ENCODE measurements at places on chromosomes 2 and 18.

DNA sequence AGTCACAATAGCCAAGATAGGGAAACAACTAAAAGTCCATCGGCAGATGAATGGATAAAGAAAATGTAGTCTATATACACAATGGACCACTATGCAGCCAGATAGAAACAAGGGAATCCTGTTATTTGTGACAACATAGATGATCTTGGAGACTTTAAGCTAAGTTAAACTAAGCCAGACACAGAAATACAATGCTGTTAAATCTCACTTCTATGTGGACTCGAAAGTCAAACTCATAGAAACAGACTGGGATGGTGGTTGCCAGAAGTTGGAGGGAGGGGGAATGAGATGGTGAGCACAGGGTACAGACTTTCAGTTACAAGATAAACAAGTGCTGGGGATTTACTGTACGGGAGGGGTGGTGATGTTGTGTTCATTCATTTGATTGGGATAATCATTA, 5.4 kb upstream of the CNDP1 start:
- no peak for DNase-seq

GRCh38 chr2:63738019-63738418, 103.7 kb upstream of the UGP2 start:
- no peak for DNase-seq

DNA sequence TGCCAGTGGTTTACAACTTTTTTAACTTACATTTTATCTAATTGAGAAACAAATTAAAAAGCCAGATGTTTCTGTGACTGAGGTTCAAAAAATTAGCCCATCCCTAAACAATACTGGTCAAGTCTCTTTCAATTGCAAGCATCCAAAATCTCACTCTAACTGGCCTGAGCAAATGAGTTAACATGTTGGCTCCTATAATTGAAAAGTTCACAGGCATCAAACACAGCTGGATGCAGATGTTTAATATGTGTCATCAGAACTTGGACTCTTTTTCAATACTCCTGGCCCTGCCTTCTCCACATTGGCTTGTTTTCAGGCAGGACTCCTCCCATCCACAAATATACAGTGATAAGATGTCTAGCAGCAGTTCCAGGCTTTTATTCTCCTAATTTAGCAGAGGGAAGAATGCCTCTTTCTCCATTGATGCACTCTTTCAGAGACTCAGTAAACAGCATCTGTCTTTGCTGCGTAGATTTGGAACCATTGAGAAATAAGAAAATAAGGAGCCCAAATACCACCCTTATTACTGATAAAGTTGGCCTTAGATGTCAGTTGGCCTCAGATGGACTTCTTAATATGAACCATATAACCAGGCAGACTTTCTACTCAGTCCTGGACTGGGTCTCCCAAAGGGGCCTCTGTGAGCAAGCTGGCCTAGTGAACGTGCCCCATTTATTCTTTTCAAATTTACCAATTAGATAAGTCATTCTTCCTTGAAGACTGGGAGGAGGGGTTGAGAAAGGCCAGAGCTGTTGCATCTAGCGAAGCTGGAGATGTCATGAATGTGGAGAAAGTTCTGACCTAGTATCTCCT, 30.4 kb upstream of the FN1 start:
- DNase-seq, result no peak

- no peak for DNase-seq
Measured at GRCh38 chr2:74779265-74779558, 54.7 kb upstream of the HK2 start.

- no peak for DNase-seq
Measured at GRCh38 chr2:239138610-239139009, 262.2 kb downstream of the HDAC4 start.

DNA sequence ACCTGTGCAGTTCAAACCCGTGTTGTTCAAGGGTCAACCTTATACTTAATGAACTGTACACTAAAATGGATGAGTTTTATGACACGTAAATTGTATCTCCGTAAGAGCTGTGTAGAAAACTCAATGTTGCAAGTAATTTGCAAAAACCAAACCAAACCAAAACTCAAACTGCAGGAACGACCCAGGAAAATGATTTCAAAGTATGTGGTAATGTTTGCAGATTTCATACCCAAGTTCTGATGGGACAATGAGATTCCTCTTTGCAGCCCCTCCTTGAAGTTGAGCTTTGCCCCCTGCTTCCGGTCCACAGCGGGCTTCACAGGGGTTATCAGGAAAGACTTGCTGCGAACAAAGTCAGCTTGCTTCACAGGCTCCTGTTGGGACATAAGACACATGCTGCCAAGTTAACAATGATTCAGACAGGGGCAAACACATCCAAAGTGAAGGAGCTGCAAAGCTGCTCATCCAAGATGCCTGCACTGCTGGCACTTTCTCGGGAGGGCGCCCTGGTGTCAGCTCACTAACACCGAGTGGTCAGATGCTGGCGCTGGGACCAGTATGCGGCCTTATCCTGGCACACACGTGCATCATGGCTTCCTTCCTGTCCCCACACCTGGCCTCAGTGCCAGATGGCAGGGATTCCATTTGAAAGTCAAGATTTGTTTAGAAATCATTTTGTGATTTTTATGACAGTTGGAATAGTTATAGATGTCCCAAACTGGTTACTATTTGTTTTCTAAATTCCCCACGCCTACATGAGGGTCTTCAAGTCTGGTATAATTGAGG, 65.2 kb upstream of the MGAT4A start:
- no peak for DNase-seq

GRCh38 chr2:208224802-208225201, 30.1 kb downstream of the IDH1 start:
- DNase-seq, result no peak

DNA sequence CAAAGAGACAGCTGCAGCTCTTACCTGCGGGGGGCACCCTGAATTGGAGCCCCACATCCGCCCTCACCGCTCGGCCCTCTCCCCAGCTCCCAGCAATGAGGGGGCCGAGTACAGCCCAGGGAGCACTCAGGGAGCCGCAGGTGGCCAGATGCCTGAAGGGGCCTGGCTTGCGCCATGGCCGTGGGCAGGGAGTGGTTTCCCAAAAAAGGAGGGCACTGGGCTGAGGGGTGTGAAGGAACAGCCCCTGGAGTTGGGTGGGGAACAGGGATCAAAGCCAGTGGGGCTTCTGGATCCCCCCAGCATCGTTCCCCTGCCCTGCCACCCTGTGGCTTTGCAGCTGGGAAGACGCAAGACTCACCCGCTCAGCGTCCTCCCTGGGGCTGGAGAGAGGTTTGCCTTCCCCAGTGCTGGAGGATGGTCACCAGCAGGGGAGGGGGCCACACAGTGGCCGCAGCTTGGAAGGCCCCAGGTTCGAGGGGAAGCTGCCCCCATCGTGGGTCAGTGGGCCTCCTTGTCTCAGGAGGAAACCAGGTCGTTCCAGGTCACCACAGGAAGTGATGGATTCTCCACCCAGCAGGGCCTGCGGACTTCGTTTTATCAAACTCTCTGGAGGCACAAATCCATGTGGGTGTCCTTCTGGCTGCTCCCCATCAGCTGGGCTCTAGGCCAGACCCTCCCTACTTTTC, 68.2 kb upstream of the HPCAL1 start:
- DNase-seq, result no peak

DNA sequence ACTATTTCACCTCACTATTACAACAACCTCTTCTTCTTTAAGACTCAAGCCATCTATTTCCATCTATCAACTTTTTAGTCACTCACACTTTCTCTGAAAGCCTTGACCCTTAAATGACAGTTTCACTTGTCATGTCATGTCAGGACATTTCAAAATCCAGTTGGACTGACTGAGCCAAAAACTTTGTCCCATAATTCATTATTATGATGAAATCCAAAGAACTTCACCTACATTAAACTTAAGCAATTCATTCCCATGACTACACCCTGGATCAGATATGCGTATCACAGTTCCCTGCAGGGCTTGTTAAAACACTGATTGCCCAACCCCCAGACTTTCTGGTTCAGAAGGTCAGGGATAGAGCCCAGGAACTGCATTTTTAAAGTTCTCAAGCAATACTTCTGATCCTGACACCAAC, 26.5 kb downstream of the LDAH start:
- DNase-seq, result no peak

DNA sequence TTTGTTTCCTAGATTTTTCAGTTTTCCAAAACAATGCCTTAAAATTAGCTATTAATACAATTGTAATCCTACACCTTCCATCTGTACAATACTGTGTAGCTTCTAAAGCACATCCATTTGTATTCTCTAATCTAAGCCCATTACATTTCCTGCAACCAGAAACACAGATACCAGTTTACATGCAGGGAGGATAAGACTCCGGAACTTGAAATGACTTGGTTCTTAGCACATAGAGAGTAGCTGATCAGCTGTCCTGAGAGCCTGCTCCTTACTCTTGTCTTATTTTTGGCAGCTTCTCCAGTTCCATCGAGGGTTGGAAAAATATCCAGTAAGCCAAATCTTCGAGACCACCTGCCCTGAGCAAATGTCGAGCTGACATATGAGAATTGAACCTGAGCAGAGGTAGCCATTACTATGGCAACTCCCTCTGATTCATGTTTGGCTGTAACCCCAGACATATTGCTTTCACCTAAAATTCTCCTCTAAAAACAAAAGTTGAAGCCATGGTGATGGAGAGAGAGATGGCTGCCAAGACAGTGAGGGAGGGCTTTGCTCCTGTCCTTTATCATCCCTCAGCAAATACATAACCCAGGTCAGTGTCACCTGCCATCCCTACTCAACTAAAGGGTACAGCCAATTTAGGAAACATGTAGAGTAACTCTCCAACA, 542.8 kb downstream of the IRS1 start:
- no peak for DNase-seq

GRCh38 chr2:114082731-114083433, 193.0 kb downstream of the ACTR3 start:
- DNase-seq, result no peak

DNA sequence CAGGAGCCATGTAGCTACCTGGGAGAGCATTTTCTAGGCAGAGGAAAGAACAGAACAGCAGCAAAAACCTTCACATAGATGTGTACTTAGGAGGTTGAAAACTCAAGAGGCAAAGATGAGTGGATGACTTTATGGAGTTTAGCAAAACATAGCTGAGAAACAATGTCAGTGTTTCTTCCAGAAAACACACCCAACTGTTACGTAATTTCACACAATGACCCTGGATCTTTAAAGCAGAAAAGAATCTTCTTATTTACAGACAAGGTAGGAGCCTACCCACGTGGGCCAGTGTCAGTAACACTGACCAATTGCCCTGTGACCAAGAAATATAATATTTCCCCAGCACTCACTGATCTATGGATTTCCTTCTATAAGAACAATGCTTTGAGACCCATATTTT, 254.6 kb downstream of the CDH20 start:
- no peak for DNase-seq

DNA sequence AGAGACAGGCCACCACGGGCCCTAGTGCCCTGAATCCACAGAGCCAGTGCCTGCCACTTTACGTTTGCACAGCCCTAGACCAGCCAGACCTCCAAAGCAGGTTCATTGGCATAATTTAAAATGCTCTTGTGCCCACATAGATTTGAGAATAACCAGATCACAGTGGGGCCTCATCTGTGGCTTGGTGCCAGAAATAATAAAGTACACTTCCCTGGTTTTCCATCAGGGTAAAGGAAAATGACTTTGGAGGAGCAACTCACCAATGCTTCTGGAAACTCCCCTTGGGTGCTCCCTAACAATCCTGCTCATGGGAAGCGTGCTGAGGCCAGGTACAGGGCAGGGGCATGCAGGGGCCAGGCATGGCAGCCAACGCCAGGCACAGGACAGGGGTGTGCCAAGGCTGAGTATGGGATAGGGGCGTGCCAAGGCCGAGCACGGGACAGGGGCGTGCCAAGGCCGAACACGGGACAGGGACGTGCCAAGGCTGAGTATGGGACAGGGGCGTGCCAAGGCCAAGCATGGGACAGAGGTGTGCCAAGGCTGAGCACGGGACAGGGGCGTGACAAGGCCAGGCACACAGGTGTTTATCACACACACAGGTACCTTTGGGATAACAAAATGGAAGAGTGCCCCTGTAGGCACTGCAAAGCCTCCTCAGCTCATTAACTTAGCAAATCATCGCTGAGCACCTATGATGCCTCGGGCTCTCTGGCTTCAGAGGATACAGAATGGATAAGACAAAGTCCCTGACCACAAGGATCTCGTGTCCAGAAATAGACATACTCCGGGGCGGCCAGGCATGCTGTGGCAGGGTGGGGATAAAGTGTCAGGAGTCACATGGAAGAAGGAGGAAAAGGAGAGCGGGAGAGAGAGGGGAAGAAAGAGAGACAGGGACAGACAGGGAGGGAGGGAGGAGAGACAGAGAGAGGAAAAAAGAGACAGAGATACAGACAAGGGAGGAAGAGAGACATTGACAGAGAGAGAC, 334.7 kb downstream of the EIPR1 start:
- DNase-seq, result no peak

DNA sequence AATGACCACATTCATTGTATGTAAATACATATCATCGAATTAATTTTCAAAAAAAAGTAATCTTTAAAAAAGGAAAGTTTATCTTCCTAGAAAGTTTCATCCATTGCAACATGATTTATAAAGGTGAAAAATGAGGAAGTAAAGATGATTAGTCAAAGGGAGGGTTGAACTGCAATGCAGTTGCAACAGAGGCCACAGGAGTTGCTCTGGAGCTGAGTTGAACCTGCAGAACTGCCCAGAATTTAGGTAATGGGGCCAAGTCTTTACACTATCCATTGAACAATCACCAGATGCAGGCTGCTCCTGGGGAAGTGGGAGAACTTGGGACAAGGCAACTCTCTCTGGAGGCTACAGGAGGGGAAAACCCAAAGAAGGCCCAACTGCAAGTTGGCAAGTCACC, 390.7 kb downstream of the METTL4 start:
- no peak for DNase-seq

- DNase-seq, result no peak
Measured at GRCh38 chr18:51236225-51236624, 38.7 kb upstream of the MEX3C start.

- peak; percentile 32 for DNase-seq
Measured at GRCh38 chr2:24824966-24825882, 32.0 kb downstream of the CENPO start.

DNA sequence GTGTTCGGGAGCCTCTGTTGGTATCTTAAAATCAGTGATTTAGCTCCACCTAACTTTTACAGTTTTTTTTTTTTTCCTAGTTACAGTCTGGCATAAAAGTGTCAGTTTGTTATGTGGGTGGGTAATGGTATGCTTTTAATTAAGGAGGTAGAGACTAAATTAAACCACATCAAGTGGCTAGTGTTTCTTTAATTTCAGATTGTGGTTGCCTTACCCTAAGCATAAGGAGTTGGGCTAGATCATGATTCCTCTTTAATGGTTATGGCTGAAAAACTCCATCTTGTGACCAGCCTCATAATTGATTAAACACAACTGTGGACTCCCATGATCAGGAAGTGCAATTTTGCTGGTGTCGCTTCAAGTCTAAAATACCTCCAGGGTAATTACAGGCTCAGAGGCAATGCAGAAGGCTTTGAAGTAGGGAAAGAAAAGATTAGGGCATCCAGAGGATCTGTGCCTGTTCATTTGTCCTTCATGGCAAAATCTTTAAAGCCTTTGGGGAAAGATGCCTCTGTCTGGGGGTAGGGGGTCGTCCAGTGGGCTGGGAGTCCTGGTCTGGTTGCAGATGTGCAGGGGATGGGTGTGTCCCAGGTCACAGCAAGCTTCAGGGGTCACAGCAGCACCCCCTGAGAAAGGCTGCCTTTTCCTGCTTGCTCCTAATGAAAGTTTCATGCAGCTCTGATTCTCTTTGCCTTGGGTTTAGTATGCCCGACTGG, 579.2 kb downstream of the BCL11A start:
- no peak for DNase-seq
